ENCODE measurements at places on chromosomes 4 and X.

DNA sequence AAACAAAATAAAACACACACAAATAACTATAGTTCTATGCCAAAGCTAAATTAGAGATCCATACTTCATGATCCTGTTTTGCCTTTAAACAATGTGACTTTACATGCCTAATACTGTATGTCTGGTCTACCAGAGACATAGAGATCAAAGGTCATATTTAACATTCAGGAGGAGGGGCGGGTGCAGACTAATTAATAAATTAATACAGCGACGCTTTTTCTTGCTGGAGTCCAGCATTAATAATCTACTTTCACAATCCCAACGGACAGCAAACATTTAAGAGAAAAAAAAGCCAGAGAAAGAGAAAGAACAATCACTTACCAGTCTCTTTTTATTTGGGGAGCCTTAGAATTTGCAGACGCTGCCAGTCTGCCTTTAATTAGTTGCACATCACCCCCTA lies 509 bp downstream of the CXXC4 start:
- no peak for DNase-seq

DNA sequence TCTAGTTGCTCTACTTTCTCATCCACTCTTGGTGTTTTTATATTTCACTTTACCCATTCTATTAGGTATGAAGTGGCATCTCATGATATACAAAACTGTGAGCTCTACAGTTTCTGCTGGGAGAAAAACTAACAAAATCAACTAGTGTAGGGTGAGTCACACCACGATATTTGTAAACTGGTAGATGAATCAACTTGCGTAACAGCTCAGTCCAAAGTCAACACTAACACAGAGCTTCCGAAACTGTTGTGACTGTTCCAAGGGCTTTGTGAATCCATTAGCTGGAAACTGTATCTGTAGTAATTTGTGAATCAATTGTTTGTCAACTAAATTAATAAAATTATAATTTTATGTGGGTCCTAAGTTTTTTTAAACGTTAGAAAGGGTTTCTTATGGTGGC lies 119.8 kb upstream of the TSPAN5 start:
- DNase-seq: no peak

DNA sequence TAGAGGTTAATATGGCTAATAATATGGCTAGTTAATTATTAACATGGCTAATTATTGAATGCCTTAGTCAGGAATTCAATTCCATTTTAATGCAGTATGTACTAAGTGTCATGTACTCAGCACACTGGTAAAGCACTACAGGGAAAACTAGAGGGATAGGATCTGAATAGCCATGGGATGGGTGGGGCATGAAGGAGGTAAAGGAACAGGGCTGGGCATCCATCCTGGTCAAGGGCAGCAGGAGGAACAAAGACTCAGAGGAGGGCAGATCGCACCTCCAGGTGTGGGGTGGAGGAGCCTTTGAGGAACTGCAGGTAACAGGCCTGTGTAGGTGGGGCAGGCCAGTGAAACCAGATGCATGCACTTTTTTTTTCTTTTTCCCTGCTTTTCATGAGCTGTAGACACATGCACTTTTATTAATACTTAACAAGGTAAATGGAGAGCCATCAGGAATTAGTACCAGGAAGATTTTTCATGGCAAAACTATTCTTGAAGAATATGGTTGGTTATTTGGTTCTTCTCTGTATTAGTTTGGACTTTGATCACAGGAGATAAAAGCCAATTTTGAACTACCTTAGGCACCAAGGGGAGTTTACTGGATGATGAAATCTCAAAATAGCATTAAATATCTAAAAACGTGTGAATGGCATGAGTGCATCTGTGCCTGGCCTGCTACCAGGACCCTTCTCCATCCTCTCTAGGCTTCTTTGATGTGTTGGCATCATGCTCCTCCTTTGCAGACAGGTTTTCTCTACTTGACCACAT lies 88.3 kb downstream of the CC2D2A start:
- DNase-seq: no peak

DNA sequence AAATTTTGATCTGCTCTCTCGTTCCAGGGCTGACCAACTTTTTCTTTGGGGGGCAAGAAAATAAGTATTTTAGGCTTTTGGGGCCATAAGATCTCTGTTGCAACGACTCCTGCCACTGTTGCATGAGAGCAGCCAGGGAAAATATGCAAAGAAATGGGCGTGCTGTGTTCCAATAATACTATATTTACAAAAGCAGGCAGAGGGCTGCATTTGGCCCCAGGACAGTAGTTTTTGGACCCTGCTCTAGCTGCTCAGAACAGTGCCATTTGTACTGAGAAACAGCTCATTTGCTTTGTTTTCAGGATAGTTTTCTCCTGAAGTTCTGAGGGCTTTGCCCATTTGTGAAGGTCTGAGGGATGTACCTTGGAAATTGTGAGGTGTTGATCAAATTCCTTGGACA lies 135.1 kb upstream of the MBNL3 start:
- no peak for DNase-seq

GRCh38 chr4:152659806-152660205 lies 20.0 kb downstream of the TMEM154 start:
- DNase-seq: no peak

DNA sequence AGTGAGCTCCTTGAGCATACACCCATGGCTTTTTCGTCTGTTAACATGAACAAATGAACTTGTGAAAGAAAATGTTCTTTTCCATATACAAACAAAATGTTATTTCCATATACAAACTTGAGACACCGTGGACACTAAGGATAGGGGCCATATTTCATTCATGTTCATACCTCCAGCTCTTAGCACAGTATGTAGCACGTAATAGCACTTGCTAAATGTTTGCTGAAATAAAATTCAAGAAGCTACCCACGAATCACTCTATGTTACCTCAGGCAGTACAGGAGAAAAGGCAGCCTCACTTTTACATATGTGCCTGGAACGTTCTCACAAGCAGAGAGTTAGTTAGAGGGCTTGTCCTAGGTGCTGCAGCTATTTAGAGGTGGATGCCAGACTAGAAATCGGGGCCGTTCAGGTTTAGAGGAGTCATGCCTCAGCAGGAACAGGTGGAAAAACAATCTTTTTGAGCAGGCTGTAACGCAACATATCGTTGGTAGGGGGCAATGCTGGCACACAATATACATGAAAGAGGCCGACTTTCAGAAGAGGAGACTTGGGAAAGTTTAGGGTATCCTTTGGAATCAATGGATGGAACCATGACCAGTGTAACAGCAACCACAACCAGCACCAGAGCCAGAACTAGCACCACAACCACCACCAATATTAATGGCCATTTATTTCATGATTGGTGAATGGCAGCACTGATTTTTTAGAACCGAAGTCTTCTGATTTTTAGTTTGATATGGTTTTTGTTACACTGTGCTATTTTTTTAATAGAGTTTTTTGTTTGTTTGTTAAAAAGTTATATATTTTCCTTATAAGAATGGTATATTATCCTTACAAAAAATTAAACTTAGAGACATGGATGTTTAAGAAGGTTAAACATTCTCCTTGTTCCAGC lies 14.8 kb upstream of the PAQR3 start:
- no peak for DNase-seq

GRCh38 chr4:66562276-66562806 lies 892.1 kb upstream of the EPHA5 start:
- DNase-seq: no peak

DNA sequence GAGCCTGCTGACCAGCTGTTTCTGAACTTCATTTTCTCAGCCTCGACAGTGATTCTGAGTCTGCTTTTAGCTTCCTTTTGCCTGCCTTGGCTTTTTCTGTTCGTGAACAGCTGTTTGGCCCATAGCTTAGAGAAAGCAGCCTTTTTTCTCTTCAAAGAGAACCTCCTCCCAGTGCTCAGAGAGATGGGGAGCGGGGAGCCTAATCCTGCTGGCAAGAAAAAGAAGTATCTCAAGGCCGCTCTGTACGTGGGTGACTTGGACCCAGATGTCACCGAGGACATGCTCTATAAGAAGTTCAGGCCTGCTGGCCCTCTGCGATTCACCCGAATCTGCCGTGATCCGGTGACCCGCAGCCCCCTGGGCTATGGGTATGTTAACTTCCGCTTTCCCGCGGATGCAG lies 756 bp downstream of the PABPC5 start:
- no peak for DNase-seq

DNA sequence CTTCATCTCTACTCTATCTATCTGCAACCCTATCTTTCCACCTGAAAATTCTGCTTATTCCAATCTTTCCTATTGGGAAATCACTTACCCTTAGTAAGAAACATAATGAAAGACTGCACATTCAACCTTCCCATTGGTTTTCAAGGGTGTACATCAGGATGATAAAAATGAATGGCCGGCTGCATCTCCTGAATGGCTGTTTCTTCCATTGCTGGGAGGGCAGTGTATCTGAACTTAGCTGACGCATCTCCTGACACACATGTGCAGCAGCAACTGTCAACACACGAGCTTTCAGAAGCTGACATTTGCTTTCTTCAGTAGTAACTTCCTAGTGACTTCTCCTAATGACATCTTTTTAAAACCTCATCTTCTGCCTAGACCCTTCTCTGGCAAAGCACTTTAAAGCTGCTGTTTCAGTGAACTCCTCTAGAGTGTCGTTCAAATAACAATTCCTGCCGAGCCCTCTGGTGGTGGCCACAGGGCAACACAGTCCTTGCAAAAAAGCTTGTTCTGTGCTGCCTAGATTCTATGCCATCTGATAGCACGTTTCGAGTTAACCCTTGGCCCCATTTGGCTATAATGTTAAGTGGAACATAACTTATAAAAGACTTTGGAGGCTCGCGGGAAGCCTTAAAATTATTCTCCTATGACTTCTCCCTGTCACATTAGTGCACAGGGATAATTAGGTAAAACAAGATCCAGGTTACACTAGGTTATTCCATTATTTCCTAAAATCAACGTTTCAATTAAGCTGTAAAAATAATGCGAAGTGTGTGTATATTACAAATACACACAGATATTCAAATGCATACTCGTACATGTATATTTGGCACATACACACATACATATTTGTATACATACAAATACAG lies 2340.7 kb downstream of the PCDH7 start:
- no peak for DNase-seq

DNA sequence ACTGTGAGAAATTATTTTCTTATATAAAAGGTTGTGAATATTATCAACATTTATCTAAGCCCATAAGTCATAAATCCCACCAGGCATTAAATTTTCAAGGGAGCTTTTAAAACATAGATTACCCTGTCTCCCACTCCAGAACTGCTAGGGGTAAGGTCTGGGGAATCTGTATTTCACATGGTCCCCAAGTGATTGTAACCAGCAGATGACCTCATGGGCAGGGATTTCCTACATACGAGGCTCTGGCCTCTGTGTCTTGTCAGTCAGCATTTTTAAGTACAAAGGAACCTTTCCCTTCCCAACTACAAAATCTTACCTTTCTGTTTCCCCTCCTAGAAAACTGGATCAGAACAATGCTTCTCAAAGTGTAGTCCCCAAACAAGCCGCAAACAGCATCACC lies 188.6 kb downstream of the TSPAN5 start:
- DNase-seq: no peak

DNA sequence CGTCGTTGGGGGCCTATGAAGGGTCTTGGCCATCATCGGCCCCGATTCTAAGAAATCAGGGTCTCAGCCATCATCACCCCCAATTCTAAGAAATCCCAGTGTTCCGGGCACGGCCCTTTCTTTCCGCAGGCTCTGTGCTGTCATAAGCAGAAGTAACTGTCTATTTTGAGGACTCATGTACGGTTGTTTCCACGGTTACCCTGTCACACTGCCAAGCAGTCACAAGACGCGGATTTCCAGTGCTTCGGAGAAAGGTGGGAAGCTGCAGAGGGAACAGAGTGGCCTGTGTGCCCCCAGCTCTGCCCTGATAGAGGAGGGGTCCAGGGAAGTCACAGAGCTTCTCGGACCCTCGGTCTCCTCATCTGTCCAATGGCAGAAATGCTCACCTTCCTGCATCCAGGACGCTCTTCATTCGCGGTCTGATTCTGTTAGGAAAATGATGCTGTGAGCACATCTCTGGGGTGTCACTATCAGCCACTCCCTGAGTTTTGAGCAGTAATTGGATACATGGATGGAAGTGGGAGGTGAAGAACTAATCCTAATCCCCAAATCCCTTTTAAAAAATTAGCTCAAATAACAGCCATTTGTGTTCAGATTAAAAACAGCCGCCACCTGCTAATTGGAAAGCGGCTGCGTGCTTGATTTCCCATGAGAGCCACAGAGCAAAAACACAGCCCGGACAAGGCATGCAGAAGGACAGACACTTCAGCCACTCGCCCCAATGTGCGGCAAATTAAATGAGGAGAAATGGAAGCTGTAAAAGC lies 73.1 kb downstream of the WFS1 start:
- no peak for DNase-seq

GRCh38 chr4:140757232-140757630 lies 1.0 kb upstream of the TBC1D9 start:
- no peak for DNase-seq

- DNase-seq: no peak
These were observed 68.8 kb downstream of the SLC2A9 start for GRCh38 chr4:9952415-9952950.

GRCh38 chr4:147332091-147332490 lies 148.8 kb upstream of the EDNRA start:
- DNase-seq: no peak

DNA sequence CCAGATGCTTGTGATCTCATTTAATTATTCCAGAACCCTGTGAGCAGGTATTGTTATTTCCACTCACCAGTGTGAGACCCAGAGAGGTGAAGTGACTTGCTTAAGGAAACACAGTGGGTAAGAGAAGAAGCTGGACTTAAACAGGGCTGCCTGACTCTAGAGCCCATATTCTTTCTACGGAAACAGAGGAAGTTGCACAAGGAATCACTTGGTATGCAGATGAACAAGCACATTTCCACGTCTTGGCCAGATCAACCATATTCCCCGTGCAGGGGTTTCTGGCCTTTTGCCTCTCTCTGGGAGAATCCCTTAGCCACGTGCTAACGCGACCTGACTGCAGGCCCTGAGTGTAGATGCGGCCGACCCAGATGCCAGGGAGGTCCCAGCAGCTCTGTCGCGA lies 195.5 kb upstream of the ATP6AP2 start:
- DNase-seq: no peak

DNA sequence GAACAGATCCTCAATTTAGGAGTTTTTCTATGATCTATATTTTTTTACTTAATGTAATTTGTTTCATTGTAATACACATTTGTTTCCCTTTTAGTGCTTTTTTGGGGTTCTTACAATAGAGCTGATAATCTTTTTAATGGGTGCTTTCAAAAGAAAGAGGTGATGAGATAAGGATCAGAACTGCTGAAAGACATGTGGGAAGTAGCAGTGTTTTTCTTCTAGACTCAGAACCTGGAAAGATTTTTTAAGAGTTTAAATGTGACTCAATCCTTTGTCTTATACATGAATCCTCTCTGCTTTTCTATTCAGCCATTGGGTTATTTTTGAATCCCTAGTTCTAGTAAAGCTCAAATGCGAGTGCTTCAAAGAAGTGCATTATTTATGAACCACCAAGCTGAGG lies 25.6 kb downstream of the UCHL1 start:
- no peak for DNase-seq

- DNase-seq: no peak
These were observed 4.4 kb downstream of the UNC5C start for GRCh38 chr4:95544113-95545103.

- DNase-seq: peak; percentile 79
These were observed 35.7 kb upstream of the TBC1D14 start for GRCh38 chr4:6873792-6874461.
